ENCODE measurements at places on chromosomes 16 and 17. TPM values are rescaled to one million over a fixed set of nuclear protein-coding genes. Genes with fewer than 3 reads are reported as not detected.

DNA sequence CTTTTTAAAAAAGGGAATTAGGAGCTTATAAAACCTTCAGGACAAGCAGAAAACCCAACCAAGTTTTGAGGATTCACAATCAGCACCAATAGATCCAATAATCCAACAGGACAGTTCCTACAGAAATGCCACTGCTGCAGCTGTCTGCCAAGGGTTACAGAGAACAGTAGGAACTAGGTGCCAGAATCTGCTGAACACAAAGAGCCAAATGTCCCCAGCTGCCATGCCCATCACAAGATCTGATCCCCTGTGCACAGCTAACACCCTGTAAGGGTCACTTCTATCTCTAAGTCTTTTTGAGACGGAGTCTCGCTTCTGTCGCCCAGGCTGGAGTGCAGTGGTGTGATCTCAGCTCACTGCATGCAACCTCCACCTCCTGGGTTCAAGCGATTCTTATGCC, 262.3 kb downstream of the STX8 start:
- no peak for DNase-seq

GRCh38 chr16:866252-866896, 65.8 kb upstream of the GNG13 start:
- no peak for DNase-seq

DNA sequence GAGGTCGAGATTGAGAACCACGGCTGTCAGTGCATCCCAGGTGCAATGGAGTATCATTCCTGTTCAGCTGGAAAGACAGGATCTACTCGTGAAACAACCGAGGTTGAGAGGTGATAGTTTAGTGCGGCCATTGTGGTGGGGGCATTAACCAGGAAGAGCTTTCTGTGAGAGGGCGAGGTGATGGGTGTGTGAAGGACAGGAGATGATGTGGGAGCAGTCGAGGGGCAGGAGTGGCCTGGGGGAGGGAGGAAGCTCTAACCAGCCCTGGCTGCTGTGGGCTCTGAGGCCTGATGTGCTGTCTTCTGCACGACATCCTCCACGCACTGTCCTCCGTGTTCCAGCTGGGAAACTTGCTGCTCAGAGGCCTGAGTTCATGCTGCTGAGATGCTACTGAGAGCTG, 22.0 kb downstream of the GOSR2 start:
- DNase-seq, result peak; percentile 48

DNA sequence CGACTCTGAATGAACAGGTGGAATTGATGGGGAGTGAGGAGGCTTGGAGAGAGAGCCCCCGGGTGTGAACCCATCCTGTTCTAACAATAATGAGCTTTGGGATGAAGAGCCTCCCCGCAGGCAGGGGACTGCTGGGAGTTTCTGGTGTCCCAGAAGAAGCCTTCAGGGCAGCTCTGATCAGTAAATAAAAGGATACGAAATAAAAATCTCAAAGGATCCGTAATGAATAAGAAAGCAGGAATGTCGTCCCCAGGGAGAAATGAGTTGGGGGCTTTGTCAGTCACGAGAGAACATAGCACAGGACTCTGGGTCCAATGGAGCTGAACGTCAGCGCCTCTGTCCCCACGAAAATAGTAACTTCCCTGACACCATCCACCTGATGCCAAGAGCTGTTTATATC, 113.4 kb downstream of the PITPNC1 start:
- DNase-seq, result no peak

DNA sequence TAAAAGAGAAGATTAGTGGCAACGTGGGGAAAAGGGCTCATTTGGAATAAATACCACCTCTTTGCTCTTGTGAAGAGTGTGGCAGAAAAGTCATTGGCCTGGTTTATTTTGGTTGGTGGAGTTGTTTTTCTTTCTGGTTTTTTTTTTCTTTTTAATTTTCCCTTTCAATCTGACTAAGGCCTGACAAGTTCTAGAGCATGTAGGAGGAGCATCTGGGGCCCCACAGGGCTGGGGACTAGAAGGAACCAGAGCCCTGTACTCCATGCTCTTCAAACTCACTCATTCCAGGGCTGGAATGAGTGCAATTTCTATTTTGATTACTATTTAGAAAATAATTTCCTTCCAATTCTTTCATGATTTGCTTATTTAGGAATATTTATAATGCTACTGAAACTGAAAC, 13.3 kb downstream of the IRX5 start:
- DNase-seq, result no peak

DNA sequence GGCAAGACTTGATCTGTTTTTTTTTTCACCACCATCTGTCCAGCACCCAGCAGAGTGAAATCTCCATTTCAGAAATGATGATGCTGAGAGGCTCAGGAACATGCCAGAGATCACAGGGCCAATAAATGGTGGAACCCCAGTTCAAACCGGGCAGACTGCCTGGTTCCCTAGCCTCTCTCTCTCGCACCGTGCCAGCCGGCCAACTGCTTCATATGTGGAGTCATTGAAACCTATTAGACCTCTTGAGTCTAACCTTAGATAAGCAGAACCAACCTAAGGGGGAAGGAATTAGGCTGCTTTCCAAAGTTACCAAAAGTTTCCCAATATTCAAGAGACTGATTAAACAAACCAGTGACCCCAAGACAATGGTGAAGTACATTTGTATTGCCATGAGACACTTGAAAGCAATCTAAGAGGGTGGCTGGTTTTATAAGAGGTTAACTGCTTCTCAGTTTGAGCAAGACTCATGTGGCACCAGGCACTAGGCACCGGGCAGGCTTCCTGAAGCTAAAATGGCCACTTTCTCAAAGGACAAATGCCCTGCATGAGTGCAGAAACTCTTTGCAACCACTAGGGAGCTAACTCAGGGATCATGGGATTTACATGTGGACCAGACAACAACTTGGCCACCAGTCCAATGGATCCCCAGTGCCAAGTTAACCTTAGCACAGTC, 18.4 kb downstream of the TOX3 start:
- DNase-seq, result peak; percentile 39

- DNase-seq, result no peak
Observed at GRCh38 chr17:79769570-79770506, 8.1 kb upstream of the CBX2 start.

- DNase-seq, result no peak
Observed at GRCh38 chr16:57855188-57855587, 52.9 kb upstream of the KIFC3 start.

The CFAP97D1 gene
- total RNA-seq, result not detected

The TERB1 gene
- total RNA-seq, result 0.59 TPM

The KRTAP3-1 gene
- not detected for total RNA-seq

The PSMD3 gene
- total RNA-seq, result 2,152 TPM

The AOC3 gene
- total RNA-seq, result 7.4 TPM

The PRAC1 gene
- total RNA-seq, result not detected

The MT4 gene
- total RNA-seq, result not detected

The C17orf58 gene
- total RNA-seq, result 11.8 TPM

The CCL8 gene
- total RNA-seq, result not detected

The POLR3K gene
- 27.4 TPM for total RNA-seq

Measured in Calu3 (cell line).